Astrocyte of the hippocampus (primary cell): ENCODE measurements at places on chromosomes 4 and X.

DNA sequence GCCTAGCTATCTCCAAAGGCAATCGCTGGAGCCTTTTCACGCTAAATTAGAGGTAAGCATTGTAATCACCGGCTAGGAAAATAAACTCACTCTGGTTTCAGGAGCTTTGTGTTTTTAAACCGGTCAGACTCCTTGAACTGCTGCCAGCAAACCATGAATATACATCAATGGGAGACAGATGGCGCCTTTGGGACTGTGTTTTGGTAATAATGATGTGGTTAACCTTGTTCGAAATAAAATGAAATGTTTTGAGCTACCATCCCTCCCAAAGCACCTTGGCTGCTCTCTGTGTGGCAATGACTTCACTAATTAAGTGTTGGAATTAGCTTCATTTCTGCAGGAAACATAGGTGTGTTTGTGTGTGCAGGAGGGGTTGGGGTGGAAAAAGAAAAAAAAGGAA is 65.3 kb downstream of the CLNK start:
- DNase-seq, result peak; percentile 94

DNA sequence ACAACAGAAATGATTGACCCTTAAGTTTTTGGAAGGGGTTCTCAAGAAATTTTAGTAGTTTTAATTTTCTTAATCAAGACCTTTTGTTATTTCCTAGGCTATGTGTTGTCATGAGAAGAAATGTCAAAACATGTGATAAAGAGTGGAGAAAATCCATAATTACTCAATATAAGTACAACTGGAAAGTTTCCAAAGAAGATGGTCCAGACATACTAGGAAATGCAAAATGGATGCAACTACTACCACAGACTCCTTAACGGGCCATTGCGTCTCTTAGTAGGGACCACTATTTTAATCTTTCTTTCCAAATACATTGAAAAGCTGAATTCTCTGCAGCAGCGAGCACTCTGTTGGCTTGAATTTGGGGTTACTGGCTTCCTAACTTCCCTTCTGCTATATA is 148.8 kb downstream of the NWD2 start:
- no peak for DNase-seq

DNA sequence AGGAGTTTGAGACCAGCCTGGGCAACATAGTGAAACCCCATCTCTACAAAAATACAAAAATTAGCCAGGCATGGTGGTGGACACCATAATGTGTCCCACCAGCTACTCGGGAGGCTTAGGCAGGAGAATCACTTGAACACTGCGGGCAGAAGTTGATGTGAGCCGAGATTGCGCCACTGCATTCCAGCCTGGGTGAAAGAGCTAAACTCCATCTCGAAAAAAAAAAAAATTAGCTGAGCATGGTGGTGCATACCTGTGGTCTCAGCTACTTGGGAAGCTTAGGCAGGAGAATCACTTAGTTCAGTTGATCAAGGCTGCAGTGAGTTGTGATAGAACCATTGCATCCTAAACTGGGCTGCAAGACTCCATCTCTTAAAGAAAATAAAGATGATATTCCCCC is 91.2 kb downstream of the PLS3 start:
- DNase-seq, result peak; percentile 11

DNA sequence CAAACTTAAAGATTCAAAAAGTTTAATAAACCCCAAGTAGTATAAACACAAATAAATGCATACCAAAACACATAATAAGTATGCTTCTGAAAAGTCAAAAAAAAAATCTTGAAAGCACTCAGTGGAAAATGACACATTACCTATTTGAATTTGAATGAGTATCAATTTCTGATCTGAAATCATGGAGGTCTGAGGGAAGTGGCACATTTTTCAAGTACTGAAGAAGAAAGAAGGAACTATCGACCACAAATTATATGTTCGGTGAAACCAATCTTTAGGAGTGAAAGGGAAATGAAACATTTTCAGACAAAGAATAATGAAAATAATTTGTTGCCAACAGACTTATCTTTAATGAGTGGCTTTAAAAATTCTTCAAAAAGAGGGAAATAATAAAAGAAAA is 12.1 kb upstream of the F9 start:
- no peak for DNase-seq
